Fibroblast of upper back skin (primary cell): ENCODE measurements at places on chromosomes 1 and 21.

- no peak for DNase-seq
Observed at GRCh38 chr1:18249631-18250030, 142.0 kb downstream of the IGSF21 start.

DNA sequence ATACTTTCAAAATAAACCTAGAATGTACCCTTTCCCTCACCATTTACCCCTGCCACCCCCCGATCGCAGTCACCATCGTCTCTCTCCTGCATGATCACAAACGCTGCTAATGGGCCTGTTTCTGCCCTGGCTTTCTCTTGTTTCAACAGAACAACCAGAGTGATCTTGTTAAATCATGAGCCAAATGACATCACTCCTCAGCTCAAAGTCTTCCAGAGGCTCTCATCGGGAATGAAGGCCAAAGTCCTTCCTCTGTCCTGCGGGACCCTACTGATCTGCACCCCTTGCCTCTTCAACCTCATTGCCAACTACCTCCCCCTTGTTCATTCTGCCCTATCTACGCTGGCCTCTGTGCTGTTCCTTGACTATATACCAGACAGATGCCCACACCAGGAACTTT lies 39.4 kb upstream of the PTGFRN start:
- no peak for DNase-seq

DNA sequence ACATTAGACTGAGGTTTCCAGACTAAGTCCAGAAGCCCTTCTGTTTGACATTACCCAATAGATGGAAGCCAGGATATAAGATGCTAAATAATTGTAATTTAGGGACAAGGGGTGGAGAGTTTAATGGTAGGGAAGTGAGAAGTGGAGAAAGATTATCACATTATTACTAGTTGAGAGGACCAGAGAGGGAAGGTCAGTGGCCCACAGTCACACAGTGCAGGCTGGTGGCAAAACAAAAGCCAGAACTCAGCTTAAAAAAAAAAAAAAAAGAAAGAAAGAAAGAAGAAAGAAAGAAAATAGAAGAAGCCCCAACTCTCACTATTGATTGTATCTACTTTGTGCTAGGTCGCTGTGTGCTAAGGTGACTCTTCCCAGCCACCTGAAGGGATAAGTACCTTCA lies 41.6 kb upstream of the WNT4 start:
- no peak for DNase-seq

DNA sequence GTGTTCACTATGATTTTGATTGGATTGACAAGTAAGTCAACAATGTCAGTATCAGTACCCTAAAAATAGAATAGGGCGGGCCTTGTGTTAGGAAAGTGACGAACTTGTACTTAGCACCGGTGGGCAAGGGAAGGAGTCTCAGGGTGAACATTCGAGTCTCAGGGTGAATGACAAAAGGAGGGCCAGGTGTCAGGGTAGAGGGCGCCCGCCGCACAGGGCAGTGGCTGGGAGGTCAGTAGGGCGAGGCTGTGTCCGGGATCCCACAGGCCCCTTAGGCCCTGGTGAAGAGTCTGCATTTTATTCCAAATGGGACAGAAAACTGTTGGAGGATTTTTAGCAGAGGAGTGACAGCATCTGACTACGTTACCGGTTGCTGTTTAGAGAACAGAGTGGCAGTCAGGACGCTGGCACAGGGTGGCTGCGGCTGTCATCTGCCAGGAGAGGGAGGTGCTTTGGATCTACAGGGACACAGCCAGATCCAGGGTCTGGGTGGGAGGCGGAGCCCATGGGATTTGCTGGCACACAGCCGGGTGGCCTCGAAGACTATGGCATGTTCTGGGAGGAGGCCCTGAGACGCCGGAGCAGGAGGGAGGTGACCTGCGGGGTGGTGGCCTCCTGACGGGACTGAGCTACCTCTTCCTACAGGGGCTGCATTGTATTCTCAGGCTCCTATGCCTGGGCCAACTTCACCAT lies 11.0 kb downstream of the AGTRAP start:
- no peak for DNase-seq

DNA sequence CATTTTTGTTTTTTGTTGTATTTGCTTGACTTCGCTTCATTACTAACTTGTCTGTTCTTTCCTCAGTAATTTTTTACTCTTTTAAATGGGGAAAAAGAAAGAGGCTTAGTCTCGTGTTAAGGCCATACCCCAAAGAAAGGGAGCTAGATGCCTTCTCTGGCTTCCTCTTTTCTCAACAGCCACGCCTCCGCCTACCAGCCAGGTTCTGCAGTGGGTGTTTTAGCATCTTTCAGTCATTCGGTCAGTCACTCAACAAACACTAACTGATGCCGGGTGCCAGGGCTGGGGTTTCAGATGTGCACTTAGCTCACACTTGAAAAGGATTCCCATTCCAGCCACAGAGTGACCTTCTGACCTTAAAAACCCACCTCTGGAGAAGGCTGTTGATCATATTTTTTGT lies 46.3 kb upstream of the VAV3 start:
- no peak for DNase-seq

GRCh38 chr1:91684481-91685196 lies 184.0 kb downstream of the CDC7 start:
- peak; percentile 71 for DNase-seq

GRCh38 chr1:32333251-32333963 lies 2.6 kb downstream of the MARCKSL1 start:
- DNase-seq: no peak

DNA sequence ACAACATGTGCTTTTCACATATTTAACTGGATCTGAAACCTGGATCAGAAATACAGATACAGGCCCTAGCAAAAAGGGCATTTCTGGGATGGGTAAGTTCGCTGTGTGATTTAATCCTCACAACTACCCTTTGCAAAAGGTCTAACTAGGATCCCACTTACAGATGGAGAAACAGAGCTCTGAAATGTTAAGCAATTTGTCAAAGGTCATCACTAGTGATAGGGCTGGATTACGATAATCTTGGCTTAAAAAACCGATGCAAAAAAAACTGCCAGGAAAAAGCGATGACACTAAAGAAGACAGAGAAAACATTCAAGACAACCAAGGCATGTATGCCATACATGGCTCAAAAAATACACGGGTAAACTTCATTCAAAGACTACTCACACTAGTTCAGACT lies 29.9 kb downstream of the AHCTF1 start:
- no peak for DNase-seq

DNA sequence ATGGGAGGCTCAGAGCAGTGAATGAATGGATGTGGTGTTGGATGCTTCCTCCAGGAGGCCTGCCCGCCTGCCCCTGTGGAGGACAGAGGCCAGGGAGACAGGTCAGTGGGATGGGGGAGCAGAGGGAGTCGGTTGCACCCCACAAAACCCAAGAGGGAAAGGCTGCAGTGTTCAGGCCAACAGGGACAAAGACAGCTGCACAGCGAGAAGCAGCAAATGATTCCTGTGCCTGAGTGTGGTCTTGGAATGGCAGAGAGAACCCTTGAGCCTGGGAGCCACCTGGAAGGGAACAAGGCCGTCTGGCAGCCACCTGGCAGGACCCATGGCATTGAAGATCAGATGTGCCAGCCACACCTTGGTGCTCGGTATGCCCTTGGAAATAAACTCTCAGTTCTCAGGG lies 8.1 kb downstream of the TFF3 start:
- DNase-seq: no peak

- peak; percentile 21 for DNase-seq
Observed at GRCh38 chr1:46131712-46132528, 509 bp downstream of the PIK3R3 start.

DNA sequence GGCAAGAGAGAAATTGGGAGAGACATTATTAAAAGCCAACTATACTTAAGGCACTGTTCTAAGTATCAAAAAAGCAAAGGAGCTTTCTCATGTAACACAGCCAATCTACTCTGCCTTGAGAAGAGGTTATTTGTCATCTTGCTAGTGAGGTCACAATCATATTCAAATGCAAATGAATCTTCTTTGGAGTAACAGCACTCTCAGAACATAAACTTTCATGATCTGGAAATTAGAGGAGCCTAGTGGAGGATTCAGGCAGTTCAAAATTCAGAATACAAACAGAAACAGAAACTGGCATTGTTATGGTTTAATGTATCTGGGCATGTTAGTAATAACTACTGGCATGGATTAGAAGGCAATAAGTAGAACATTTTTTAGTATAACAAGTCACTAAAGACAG lies 57.4 kb downstream of the ARID4B start:
- peak; percentile 7 for DNase-seq
